Naive thymus-derived CD8-positive, alpha-beta T cell (primary cell): ENCODE measurements at places on chromosomes 1 and 21.

- no peak for DNase-seq
Observed at GRCh38 chr1:60746278-60746791, 336.0 kb upstream of the NFIA start.

GRCh38 chr1:165674599-165674998, 23.8 kb downstream of the ALDH9A1 start:
- DNase-seq, result no peak

DNA sequence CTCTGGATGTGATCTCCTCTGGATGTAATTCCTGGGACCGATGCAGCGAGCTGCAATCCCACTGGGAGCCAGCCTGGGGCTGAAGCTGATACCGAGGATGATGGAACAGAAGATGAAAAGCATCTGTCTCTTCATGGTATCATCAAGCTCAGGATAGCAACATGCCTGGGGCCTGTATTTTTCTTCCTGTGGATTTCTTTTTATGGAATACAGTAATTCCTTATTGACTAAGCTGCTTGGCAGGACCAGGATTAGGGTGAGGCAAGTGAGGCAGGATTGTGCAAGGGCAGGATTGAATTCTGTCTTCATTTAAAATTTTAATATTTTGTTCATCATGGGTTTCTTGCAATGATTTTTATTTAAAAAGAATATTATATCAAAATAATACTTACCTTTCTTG, 86.6 kb downstream of the SLC25A24 start:
- DNase-seq, result no peak

DNA sequence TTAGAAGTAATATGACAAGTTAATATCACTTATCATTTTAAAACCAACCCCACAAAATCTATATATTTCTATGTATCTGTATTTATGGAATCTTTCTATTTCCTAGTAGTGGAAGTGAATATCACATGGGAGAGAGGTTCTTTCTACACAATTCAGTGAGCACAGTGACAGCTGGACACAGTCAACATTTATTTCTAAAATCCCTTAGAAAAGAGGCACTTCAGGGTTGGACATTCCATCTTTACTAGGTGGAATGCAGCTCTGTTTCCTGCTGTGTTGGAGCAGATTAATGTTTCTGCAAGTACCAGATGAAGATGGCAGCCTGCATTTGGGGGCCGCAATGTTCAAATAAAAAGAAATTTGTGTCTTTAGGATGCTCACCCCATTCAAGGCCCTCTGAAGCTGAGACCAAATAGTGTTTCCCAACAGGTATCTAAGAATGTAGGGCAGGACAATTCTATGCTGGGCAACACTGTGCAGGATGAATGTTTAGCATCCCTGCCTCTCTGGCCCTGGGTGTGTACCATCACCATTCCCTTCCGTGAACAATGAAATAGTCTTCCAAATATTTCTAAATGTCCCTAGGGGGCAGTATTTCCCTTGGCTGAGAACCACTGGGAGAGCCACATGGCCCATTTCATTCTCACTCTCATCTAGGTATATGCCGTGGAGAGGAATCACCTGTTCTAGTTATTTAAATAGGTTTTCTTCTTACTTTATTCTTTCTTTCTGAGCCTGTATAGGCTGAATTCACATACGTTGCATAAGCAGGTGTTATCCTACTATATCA, 394.8 kb downstream of the PRDM2 start:
- DNase-seq, result no peak

DNA sequence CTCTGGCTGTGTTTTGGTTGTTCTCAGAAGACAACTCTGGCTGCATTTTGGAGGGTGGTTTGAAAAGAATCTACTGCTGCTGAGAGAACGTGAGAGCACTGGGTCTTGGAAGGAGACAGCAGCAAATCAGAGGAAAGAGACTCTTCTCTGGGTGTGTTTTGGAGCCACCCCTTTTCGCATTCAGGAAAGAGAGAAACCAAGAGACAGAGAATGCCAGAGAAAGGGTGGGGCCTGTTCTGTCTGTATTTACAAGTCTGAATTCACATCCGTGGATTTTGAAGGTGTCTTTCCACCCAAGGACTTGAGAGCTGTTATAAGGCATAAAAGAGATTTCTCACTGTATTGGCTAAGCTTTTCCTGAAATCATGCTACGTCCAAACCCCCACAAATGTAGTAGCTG, 187.2 kb downstream of the C1orf94 start:
- DNase-seq, result no peak

DNA sequence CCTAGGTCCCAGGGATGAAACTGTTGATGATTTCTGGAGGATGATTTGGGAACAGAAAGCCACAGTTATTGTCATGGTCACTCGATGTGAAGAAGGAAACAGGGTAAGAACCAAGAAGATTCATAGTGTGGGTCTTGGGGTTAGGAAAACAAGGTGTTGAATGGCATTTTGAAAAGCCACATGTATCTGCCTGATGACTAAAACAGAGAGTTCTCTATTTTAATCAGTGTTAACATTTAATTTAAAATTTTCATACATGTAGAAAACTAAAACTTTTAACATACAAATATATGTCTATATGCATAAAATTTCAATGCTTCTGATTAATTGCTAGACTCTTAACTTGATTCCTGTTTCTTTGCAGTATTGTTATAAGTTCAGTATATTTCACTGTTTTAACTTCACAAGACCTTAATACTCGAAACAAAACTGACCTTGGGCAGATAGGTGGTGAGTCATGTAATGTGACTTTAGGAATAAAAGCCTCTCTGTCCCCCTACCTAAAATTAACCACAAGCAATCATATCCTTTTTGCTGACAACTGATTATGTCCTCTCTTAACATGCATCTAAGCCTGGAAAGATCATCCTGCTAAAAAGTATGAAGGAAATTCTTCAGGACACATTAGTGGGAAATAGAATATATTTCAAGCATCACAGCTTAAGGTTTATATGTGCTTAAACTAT, 95.6 kb downstream of the PTPRC start:
- DNase-seq, result no peak

DNA sequence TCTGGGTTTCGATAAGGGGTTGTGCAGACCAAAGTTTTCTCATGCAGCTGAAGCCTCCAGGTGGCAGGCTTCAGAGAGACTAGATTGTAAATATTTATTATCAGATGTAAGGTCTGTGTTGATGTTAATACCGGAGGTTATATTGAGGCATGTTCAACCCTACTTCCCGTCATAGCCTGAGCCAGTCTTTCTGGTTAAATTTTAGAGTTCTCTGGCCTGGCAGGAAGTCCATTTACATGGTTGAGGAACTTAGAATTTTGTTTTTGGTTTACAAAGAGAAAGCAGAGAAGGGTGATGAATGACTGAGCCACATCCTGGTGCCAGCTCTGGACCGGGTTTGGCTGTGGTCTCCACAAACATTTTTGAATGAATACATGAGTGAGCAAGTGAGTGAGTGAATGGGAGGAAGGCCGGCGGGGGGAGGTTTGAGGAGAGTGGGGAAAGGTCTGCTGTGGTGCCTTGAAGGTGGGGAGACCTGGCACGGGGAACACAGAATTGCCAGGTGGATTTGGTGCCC, 218.5 kb downstream of the DISC1 start:
- DNase-seq, result no peak

- no peak for DNase-seq
Observed at GRCh38 chr1:25707280-25708016, 90.9 kb downstream of the MAN1C1 start.

DNA sequence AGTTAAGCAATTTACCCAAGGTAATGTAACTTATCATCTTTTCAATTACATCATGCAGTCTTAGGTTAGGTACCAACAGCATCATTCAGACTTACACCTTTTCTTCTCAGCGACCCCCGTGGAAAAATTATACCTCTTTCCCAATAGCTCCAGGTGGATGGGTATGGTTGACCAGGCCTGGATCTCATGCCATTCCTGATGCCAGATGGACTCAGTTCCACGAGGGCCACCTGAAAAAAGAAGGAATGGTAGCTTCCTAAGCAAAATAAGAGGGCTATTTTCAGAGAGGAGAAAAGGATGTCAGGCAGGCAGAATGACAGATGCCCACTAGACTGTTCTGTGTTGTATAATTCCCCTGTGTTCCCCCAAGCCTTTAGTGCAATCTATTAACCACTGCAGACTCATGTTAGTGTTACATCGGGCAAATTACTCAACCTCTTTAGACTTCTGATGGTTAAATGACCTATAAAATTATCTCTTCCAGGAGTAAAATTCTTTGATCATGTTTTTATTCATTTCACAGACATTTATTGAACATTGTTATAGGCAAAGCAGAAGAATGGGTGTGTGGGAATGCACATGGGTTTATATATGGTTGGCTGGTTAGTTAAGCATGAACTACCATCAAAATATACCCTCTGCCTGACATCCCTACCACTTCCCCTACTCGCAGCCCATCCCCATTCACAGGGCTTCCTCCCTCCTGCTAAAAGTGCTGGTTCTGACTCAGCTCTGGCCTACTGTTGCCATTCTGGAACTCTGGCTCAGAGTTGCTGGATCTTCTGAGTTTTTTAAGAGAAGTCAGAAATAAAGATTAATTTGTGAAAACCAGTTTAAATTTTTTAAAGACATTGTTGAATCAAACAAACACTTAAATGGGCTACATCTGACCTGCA, 10.6 kb upstream of the MYSM1 start:
- DNase-seq, result no peak

DNA sequence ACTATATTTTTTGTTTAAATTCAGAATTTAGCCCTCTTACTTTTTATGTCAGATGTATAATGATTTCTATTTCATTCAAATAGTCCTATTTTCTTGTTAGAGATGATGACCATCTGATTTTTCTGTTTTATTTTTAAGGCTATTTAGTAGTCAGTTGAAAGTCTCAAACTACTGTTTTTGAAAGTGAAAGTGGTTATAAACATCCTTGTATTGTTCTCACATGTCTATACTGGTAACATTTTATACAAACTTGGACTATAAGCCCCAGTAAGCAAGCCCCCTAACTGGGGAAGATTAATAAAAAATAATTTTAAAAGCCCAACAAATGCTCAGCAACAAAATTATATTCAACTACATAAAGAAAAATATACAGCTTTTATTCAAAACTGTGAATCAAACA, 271.3 kb upstream of the RGS18 start:
- no peak for DNase-seq

DNA sequence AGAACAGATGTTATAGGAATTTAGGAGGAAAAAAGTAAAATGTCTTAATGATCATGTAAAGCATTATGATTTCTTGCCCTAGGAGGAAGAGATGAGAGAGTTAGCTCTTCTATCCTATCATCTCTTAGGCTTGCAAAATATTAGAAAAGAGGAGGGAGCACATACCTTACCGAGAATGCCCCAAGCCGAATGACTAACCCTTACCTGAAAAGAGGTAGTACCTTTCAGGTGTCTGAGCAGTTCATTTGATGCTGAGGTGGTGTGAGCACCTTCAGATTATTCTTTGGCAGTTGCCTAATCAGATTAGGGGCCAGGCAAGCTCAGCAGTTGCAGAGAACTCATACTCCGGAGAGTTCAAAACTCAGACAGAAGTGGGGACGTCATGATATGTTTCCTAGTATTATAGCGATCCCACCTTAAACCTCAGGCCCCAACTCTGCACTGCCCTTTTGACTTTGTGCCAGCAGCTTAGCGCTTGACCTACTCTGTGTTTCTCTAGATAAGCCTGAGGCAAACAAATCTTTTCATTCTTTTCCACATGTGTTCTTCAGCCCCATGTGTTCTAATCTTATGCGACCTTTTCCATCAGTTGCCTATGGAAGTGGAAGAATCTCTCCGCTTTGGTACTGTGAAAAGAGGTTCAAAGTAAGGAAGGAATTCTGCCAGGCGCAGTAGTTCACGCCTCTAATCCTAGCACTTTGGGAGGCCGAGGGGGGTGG, 52.5 kb downstream of the ATP2B4 start:
- DNase-seq, result no peak

GRCh38 chr1:94953746-94954145, 26.8 kb upstream of the CNN3 start:
- DNase-seq, result no peak

- no peak for DNase-seq
Observed at GRCh38 chr1:187744665-187745064, 915.9 kb downstream of the PLA2G4A start.

DNA sequence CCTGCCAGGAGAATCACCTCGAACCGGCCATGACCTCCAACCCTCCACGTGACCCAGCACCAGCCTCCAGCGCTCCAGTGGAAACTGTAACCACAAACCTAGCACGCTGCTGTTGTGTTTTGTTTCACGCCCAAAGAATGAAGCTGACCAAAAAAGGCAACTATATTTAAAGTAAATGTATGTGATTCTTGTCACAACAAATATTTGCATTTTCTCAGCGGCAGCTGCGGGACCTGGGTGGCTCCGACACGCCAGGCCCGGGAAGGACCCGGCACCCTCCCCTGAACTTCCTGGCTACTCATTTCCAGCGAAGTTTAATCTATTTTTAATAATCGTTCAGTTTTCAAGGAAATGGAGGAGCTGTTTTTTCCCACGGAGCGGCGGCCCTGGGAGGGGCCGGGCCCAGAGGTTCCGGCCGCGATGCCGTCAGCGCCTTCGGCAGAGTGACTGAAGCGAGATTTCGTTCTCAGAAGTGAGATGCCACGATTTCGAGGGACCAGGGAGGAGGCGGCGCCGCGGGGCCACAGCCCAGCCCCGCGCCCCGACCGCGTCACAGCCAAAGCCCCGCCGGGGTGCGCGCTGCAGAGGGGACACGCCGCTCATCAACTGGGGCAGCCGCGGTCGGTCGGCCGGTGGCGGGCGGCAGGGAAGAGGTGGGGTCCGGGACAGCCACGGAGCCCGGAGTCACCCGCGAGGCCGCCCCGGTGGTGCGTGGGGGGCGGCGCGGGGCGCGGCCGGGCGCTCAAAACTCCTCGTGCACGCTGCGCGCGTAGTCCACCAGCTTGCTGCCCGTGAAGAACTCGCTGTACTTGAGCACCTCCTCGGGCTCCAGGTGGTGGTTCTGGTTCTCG, 3.0 kb upstream of the TNFRSF4 start:
- no peak for DNase-seq

- no peak for DNase-seq
Observed at GRCh38 chr1:44413740-44414139, 8.7 kb downstream of the RNF220 start.

DNA sequence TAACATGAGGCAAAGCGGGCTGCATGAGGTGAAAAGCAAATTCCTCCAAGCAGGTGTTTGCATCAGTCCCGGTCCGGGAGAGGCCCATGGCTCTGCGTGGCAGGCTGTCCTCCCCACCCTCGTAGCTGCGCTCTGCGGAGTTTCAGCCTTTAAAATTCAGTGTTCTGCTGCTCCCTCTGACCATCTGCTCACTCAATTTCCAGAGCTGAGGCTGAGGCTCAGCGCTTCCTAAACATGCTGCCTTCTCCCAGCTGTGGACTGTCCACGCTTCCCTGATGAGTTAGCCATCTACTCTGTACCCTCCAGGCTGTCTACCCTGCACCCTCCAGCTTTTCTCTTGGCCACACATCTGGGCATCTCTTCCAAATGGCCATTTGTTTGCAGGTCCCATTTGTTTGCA, 87.7 kb downstream of the KCNJ6 start:
- DNase-seq, result no peak

GRCh38 chr1:105073660-105074059, 1324.0 kb downstream of the AMY1C start:
- DNase-seq, result no peak

GRCh38 chr1:204320382-204320804, 39.3 kb downstream of the PLEKHA6 start:
- DNase-seq, result no peak

GRCh38 chr1:54069791-54070170, 16.4 kb downstream of the TCEANC2 start:
- DNase-seq, result no peak

- no peak for DNase-seq
Observed at GRCh38 chr1:92310185-92310597, 11.3 kb downstream of the RPAP2 start.

- no peak for DNase-seq
Observed at GRCh38 chr1:232877365-232878028, 72.3 kb downstream of the MAP10 start.
